A549 treated with RU486 at 1 μM for 4 hours (cell line): ENCODE measurements at places on chromosomes 6 and 20. TPM values are rescaled to one million over a fixed set of nuclear protein-coding genes. Genes with fewer than 3 reads are reported as not detected.

POFUT1 gene
- 37.2 to 44.1 TPM (median 39.1 TPM) in 5 replicates for total RNA-seq

IL17F gene
- total RNA-seq = not detected in 5 replicates

SLC24A3 gene
- 0.03 TPM in 2 of 5 replicates, not detected in the others for total RNA-seq

LRRC73 gene
- 0.95 to 1.5 TPM (median 1.4 TPM) in 5 replicates for total RNA-seq

ENPP3 gene
- not detected in 5 replicates for total RNA-seq

PTK6 gene
- total RNA-seq = 1.8 to 3.3 TPM (median 2.4 TPM) in 5 replicates
